Upper lobe of left lung (tissue), 6 donors: ENCODE measurements at places on chromosomes 2 and 18.

GRCh38 chr2:238227587-238228032 is 12.2 kb downstream of the HES6 start:
- no peak for DNase-seq
- H3K27me3 ChIP-seq, result no peaks in the 10 kb centered on the region
- peaks cover 24% of the 10 kb centered on the region for H3K4me1 ChIP-seq
- no peak overlapping the region for H3K4me3 ChIP-seq
- H3K36me3 ChIP-seq, result peaks cover 8% of the 10 kb centered on the region

- no peak overlapping the region for H3K4me3 ChIP-seq
- no peak for DNase-seq
- H3K27me3 ChIP-seq, result no peaks in the 10 kb centered on the region
- no peak overlapping the region for H3K27ac ChIP-seq
Measured at GRCh38 chr2:54083021-54083420, 32.4 kb upstream of the ACYP2 start.

GRCh38 chr2:95760806-95761525 is 169.2 kb downstream of the TRIM43 start:
- H3K27ac ChIP-seq, result no peak overlapping the region
- H3K36me3 ChIP-seq, result no peaks in the 10 kb centered on the region
- H3K4me1 ChIP-seq, result no peaks in the 10 kb centered on the region
- H3K27me3 ChIP-seq, result no peaks in the 10 kb centered on the region
- H3K4me3 ChIP-seq, result no peak overlapping the region
- no peak for DNase-seq

DNA sequence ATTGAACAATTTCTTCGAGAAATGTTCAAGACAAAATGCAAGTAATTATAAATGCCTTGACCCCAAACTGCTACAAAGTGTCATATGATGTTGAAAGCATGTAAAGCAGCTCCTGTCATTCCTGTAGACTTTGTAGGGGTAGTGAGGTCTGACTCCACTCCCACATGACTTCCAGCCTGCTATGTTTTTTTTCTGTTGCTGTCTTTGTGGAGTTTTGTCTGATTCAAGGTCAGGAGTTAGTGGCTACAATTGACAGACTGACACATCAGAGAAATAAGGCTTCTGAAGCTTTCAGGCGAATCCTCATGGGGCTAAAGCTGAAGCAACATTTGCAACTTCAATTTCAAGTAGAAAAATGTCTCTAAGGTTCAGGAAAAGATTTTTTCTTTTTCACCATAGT is 63.9 kb upstream of the CCDC195 start:
- no peak overlapping the region for H3K27ac ChIP-seq
- H3K36me3 ChIP-seq, result no peaks in the 10 kb centered on the region
- no peaks in the 10 kb centered on the region for H3K27me3 ChIP-seq
- H3K4me1 ChIP-seq, result no peaks in the 10 kb centered on the region
- H3K4me3 ChIP-seq, result no peak overlapping the region

- H3K4me1 ChIP-seq, result peaks cover 8% of the 10 kb centered on the region
- no peak overlapping the region for H3K27ac ChIP-seq
- H3K36me3 ChIP-seq, result no peaks in the 10 kb centered on the region
Measured at GRCh38 chr2:62570861-62571698, 65.1 kb upstream of the TMEM17 start.
